ENCODE measurements at places on chromosomes 16 and 17.
A peak's percentile ranks its signal among the peaks of the same experiment; 100 is the strongest.

DNA sequence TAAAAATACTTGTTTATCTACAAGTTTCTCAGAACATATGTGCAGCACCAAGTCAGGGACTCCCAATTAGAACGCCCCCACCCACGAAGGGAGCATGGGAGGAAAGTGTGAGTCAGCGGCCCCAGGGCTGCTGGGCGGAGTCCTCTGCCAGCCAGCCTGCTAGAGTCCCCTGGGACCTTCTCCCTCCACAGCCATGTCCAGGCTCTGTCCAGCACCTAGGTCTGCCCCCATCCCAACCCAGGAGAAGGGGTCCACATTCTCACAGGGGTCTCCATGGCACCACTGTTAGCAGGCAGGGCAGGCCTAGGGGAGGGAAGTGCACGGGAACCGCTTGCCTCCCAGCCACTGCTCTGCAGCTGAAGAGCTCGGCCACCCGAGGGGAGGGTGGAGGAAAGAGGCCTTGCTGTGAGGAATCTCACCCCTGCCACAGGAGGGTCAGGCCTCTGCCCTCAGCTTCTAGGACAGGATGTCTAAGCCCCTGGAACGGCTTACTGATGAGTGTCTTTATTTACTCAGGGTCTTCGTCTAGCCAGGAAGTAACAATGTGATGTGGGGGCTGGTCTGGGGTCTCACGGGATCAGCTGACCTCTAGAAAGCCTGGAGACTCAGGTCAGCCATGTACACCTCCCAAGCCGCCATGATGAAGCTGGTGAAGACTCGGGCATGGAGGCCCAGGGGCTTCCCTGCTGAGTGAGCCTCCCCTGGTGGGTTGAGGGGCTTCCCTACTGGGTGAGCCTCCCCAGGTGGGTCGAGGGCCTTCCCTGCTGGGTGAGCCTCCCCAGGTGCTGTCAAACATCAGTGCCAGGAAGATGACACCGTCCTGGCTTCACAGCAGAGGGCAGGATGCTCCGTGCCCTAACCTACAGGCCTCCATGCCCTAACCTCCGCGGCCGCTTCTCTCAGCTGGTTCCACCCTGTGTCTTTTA is 190.3 kb downstream of the RBFOX3 start:
- no peak for DNase-seq

DNA sequence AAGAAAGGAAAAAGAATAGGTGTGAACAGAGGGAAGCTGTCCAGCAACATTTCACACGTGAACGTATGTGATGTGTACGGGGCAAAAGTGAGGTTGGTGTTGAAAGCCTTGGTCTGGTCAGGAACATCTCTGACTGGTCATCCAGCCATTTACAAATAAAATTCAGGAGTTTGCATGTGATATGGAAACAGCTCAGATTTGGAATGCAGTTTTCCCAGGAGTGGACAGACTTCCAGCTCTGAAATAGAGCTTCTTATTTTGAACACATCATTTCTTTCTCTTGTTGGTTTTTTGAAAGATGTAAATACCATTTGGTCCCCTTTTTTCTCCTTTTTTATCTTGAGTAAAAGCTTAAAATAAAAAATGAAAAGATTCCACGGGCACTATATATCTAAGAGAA is 566.2 kb upstream of the ZFHX3 start:
- no peak for DNase-seq

- no peak for DNase-seq
These were observed 1.6 kb downstream of the RND2 start for GRCh38 chr17:43026595-43026994.

- DNase-seq = no peak
These were observed 54.4 kb downstream of the C17orf67 start for GRCh38 chr17:56779322-56779721.

- DNase-seq = peak; percentile 18
These were observed 7.3 kb downstream of the MFSD6L start for GRCh38 chr17:8791910-8792270.
